ENCODE measurements at places on chromosomes 7 and 10.
A peak's percentile ranks its signal among the peaks of the same experiment; 100 is the strongest.

DNA sequence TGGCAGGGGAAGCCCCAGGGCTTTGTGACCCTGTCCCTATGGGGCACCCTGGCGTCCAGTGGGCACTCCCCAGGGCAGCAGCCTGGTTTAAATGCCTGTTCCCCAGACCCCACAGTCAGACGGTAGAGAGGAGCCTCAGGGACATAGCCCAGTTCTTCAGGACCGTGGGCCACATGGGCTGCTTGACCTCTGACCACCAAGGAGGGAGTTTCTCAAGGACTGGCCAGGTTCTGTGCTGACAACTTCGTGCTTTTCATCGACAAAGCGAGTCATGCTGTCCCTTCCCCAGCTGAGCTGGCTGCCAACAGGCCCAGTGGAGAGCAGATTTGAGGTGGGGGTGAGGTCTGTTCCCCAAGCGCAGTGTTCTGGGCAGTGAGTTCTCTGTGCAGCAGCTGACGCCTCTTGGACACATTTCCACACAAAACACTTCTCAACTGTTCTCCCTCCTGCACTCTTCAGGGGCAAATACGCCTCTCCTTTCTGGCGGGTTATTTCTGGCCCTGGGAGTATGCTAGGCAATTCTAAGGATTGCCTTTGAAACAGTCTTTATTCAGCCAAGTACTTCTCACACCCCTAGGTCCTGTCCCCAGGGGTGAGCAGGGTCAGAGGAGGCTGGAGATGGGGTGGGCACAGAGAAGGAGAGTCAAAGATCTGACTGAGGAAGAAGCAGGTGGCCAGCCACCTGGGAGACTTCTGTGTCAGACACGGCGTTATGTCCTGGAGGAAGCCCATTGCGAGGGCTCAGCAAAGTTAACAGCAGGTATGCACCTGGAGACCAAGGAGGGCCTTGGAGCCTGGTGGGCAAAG lies 57.3 kb upstream of the CAMK2B start:
- DNase-seq = peak; percentile 47

DNA sequence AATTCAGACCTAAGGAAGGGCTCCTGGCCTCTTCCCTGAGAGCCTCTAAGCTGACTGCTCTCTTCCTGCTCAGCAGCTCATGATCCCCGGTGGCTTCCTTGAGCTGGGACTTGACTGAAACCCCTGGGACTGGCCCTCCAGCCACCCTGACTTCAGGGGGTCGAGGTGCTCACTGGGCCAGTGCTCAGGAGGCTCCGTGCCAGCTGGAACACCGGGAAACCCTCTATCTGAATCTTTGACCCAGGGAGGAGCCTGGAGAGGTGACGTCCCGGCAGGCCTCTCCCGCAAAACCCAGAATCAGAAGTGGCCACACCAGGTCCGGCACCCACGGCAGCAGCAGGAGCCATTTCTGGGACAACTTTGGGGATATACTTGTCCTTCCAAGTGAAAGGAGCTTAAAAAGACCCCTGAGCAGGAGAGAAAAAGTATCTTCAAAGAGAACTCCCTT lies 110.7 kb downstream of the WDR37 start:
- DNase-seq = no peak

- DNase-seq = no peak
Measured at GRCh38 chr10:36170943-36171501, 528.9 kb upstream of the FZD8 start.

- DNase-seq = peak; percentile 8
Measured at GRCh38 chr7:9407816-9408215, 974.4 kb downstream of the NXPH1 start.

- peak; percentile 64 for DNase-seq
Measured at GRCh38 chr7:102286237-102287110, at the start of gene SH2B2. Gene SH2B2 (plus strand): TSS chr7:102286868. CDS start chr7:102300551, 13,683 bp downstream.

GRCh38 chr10:129921801-129922597 lies 42.1 kb downstream of the EBF3 start:
- DNase-seq = no peak

Data from cardiac fibroblast (primary cell).